ENCODE measurements at places on chromosomes 16 and 17.

GRCh38 chr17:27572665-27573064, 58.3 kb upstream of the LGALS9 start:
- DNase-seq = no peak

- DNase-seq = no peak
Measured at GRCh38 chr17:15255713-15256454, 9.2 kb downstream of the PMP22 start.

GRCh38 chr17:42221886-42222745, 27.8 kb upstream of the GHDC start:
- DNase-seq = no peak

DNA sequence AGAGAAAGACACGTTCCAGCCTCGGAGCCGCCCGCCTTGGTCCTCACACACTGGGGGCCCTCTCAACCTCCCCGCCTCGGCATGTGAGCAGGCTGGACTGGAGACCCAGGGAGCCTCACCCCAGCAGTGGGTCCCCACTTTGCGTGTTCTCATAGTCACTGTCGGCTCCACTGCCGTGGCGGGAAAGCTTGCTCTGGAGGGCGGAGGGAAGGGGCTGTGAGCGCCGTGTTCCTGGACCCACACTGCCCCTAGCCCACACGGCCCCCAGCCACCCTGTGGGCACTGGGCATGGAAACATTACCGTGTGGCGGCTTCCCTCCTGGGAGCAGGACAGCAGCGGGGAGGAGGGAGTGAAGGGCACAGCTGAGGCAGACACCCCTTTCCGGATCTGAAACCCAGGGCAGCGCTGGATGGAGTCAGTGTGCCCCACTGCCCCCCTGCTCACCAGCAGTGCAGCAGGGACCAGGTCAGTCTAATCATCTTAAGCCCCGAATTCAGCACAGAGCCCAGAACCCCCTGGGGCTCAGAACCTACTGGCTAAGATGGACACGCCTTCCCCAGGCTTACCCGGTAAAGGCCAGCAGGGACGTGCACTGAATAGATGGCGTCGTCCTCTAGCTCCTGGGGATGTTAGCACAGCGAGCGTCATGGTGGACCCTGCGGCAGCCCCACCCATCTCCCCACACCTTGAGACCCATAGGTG, 7.2 kb downstream of the TP53I13 start:
- no peak for DNase-seq

GRCh38 chr17:56300144-56300543, 146.9 kb downstream of the ANKFN1 start:
- DNase-seq = no peak

GRCh38 chr16:7990626-7991260, 599.6 kb downstream of the TMEM114 start:
- DNase-seq = no peak

DNA sequence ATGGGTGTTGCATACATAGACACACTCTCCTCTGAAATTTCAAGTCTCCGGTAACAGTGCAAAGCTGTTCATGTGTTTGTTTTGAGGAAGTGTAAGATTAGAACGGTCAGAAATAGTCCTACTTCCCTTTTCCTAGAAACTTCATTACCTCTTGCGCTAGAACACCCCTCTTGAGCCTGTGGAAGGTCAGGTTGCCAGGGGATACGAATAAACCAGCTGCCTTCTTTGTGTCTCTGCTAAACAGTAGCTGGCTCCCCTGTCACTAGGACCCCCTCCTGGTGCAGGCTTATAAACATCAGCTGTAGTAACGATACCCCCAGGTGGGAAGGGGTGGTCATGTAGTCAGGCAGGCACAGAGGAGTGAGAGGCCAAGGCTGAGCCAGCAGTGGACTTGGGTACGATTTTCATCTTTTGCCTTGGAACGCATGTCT, 113.4 kb upstream of the RCVRN start:
- DNase-seq = no peak

DNA sequence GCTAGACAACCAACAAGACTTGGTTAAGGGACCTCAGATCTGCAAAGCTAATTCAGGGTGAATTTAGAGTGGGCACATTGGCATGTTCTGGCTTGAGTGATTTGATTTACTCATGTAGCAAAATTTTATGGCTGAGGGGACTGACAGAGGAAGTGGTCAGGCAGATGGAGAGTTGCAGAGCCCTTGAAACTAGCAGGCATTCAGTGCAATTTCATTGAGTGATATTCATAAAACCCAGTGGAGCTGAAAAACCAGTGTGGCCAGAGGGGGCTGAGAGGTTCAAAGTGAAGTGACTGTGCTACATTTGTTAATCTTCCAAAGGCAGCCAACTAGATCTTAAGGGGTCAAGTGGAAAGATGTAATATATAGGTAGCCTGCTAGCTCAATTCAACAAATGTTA, 2.2 kb upstream of the TMEM94 start:
- no peak for DNase-seq

DNA sequence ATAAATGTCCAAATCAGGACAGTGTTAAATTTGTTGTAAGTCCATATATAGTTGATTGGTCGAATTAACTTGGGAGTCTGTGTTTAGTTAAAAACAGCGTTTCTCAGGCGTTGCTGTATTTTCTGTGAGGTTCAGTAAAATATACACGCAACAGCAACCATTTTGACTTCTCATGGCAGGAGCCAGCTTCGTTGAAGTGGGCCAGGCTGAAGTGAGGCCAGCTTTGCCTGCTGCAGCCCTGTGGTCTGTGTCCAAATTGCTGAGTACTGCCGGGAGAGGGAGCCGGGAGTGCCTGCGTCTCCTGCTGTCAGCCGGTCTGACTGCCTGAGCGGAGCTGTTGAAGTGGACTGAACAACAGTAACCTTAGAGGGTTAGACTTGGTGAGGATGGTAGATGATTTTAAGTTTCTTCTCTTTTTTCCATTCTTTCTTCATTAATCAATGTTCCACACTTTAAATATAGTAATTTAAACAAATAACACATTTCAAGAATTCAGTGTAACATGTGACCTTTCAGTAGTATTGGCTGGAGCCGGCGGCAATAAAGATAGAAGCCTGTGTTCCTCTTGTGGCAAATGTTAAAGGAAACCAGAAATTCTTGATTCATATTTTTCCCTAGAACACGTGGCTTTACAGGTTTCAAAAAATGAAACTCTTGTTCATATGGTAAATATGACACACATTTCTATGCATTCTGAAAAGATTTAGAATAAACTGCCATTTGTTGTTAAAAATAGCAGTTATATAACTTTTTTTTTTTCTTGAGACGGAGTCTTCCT, 37.0 kb upstream of the ZNF750 start:
- DNase-seq = peak; percentile 65

- DNase-seq = no peak
Measured at GRCh38 chr17:61118871-61119270, 280.8 kb upstream of the TBX2 start.

DNA sequence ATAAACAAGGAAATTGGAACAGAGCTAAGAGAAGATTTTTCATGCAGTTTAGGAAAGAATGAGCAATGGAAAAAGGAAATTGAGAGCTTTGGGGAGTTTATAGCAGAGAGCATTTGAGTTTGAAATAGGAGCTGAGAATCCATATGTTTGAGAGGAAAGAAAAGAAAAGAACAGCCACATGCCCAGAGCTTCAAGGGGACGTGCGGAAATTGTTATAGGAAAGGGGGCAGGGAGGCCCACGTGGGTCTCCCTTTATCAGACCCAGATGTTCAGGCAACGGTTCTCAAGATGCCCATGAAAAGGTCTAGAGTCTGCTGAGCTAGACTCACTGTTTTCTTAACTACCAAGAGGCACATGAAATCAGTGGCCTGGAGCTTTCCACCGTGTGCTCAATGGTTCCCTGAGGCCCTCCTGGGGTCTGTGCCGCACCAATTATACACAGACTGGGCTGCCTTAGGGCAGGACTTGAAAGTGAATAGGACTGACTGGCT, 31.2 kb downstream of the CHD9 start:
- DNase-seq = peak; percentile 55

- peak; percentile 10 for DNase-seq
Measured at GRCh38 chr16:80824623-80825364, 20.4 kb upstream of the CDYL2 start.

DNA sequence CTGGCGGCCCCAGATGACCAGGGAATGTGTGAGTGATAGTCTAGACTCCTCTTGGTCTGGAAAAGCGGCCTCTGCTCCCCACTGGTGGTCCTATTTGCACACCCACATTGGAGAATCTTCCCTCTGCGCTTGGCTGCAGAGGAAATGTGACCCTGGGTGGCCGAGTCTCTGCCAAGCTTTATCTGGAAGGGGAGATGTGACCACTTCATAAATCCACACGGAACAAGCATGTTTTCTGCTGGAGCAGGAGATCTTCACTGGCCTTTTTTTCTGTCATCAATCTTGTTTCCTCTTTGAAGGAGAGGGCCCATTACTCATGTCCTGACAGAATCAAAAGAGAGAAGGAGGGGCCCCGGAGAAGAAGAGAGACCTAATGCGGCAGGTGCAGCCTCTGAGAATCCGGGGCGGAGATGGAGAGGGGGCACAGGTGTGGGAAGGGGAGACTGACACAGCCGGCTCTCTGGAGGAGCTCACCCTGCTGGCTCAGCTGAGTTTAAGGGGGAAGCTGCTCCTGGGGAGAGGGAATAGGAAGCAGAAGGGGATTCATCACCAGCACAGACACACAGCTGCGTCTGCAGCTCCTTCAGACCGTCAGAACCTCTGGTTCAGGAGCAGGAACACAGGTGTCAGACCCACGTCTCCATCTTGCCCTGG, 116.3 kb downstream of the SOX9 start:
- DNase-seq = peak; percentile 25

DNA sequence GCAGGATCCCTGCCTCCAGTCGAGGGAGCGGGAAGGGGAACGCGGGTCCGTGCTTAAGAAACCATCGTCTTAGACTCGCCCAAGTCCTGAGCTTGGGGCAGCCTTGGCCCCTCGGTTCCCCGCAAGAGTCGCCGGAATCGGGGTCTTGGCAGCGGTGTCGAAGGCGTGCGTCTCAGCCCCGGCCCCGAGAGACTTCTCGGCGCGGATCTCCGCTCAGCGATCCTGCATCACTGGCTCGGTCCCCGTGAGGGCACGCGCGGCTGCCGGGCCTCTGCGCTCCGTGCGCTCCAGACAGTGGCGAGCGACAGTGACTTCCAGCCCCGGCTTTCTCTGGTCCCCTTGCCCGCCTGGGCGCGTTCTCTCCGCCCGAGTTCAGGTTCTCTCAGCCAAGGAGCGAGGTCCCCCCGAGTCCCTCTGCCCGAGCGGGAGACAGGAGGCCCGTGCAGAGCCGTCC, 380 bp downstream of the HS3ST3A1 start:
- DNase-seq = no peak

GRCh38 chr17:34613064-34614019, 34.0 kb downstream of the TMEM132E start:
- peak; percentile 34 for DNase-seq

- DNase-seq = no peak
Measured at GRCh38 chr17:19533036-19533717, 477 bp upstream of the SLC47A1 start.

DNA sequence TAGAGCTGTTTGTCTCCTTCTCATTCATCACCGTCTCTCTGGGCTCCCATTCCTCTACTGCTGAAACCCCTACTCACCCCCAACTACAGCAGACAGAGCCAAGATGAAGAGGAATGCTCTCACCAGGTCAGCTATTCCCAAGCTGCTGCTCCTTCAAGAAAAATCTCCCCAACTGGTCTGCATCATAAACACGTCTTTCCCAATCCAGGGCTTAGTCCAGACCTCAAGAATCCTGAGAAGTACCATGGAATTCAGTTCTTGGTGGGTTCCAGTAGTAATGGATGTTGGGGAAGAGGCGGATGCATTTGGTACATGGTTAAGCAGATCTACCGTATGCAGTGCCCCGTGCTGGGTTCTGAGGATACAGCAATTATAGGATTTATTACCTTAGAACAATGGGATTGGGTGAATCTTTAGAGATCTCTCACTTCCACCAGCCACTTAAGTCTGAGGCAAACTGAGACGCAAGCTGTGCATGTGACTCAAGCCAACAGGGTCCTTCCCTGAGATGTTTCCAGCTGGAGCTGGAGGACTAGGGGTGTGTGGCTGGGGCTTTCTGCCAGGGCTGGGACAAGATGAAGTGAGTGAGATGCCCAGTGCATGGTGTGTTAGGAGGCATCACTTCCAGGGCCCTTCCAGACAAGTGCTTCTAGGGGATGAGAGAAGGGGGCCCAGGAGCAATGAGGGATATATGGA, 232.7 kb upstream of the CDH5 start:
- no peak for DNase-seq

DNA sequence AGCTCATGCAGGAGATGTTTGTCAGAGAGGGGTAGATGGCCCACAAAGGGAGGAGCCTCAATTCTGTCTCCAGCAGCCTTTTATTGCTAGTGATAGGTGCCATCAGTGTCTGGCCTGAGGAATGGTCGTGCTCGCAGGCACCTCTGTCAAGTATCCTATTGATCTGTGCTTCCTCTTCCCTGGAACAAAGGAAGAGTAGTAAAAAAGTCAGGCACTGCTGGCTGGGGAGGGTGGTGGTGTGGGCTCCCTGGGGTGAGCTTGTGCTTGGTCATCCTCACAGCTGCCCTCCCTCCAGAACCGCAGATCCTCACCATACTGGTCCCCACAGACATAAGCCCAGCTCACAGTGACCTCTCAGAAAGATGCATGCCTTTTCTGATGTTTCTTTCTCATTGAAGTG, 15.0 kb upstream of the SALL1 start:
- DNase-seq = no peak

DNA sequence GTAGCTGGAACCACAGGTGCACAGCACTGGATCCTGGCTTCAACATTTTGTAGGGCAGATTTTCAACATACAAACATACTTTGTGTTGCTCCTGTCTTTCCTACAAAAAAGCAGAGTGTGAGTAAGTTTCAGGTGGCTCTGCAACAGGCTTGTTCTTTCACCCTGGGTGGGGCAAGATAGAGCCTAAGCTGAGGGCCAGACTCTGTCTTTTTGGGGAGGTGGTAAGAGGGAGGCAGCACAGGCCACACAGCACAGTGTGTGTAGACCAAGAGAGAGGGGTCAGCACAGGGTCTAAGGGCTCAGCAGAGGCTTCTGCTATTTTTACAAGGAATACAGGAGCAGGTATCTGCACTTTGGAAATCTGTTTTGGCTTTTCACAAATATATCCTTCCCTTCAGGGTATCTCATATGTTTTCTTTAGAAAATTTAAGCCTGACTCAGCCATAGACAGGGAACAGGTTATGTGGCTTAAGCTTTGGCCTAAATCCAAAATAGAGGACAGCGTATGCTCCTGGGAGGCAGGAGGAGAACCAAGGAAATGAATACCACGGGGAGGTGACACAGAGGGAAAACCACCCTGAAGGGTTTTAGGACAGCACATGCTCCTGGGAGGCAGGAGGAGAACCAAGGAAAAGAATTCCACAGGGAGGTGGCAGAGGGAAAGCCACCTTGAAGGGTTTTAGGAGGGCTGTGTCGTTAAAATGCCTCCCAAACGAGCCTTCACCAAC, 21.6 kb downstream of the EMC8 start:
- no peak for DNase-seq

GRCh38 chr17:33220036-33220435, 73.1 kb downstream of the ASIC2 start:
- no peak for DNase-seq

DNA sequence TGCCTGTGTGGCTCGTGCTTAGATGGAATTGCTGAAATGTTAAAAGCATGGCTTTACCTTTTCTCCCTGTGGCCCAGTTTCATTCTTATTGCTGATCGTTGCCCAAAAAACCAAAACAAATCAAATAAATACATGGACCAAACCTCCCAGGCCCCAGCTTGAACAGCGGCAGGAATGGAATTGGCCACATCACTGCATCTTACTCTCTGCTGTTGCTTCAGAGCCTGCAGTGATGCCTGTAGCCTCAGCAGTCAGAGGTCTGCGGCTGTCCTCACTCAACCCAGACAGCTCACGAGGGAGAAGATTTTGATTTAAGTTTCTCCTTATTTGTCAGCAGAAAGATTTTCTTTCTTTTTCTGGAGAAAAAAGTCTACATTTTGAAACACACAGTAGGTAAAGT, 91.5 kb downstream of the NPIPB11 start:
- no peak for DNase-seq

GRCh38 chr17:37770631-37771518, 26.0 kb upstream of the HNF1B start:
- peak; percentile 13 for DNase-seq

Data from NCI-H2227 treated with DMSO at 0.1 percent for 48 hours (cell line).